ENCODE measurements at places on chromosomes 6 and 20.

DNA sequence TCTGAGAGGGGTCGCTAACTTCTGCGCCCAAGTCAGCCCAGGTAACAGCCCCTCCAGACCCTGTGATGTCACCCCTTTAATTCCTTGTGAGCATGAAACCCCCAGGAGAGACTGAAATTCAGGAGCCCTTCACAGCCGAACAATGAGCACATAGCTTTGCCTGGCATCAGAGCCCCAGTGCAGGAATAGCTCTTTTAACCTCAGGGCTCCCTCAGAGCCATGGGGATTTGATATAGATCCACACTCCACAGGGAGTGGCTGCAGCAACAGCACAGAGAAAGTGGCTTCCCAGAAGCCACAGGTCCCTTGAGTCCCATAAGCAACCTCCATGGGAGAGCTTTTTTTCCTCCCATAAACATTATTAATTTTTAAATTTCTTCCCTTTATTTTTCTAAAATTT lies 150.0 kb upstream of the MARCKS start:
- no peak for DNase-seq

DNA sequence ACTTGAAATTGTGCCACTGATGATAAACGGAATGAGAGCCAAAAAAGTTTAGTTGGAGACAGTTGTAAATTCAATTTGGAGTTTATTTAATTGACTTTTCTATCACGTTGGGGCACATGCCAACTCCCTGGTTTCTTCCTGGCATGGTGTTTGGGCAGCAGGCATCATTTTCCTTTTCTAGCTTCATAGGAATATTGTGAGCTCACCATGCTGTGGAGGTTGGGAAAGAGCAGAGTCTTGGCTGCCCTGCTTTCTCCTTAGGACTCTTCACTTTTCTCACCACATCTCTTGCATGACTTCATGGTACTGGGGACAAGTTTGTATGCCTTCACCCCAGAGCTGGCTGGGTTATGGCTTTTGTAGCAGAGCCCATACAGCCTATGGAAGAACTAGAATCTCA lies 6.4 kb downstream of the SCAND1 start:
- DNase-seq = no peak

DNA sequence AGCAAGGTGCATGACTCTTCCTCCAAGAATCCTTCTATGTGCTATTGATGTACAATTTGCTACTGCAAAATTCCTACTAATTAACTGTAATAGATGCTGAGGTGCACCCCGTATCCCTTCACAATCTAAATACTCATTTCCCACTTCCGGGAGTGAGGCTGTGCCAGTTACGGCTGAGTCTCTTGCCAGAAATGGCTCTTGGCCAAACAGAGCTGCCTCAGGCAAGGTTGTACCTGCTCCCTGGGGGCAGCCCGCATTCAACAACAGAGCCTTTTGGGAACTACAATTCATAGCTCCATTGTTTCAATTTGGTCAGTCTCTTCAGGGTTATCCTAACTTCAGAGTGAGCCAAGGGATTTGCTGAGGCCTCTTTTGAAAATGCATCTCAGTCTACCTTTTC lies 789.8 kb upstream of the MAP3K7 start:
- no peak for DNase-seq

DNA sequence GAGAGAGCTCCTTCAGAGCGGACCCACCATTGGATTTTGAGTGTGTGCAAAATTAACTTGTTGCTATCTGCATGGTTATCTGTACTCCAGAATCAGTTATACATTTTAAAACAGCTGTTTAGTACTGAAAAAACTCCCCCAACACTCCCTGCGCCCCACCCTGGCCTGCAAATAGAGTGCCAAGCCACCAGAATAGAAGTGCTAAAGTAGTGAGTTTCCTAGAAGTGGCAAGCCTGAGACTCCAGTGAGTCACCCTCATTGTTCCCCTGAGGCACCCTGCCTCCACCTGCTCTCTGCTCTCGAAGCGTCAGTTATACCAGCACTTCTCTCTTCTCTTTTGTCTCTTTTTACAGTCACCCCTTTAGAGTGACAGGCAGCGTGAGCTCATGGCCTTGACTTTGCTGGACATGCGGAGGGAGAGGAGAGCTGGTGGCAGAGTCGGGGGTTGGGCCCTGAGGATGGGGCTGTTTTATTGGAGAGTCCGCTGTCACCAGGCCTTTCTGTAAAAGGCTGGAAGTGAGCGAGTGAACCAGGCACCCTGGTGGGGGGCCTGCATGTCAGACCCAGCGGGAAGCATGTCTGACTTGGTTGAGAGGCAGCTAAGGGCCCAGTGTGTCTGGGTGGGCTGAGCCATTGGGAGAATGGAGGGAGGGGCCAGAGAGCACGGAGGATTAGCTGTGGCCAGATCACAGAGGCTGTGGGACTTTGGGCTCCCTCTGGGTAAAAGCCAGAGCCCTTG lies 10.4 kb downstream of the IGF2R start:
- no peak for DNase-seq

GRCh38 chr6:33430991-33431879 lies 11.4 kb downstream of the SYNGAP1 start:
- peak; percentile 68 for DNase-seq

GRCh38 chr6:34346175-34347119 lies 46.0 kb downstream of the NUDT3 start:
- no peak for DNase-seq

GRCh38 chr6:38182426-38182825 lies 362.9 kb downstream of the ZFAND3 start:
- no peak for DNase-seq

GRCh38 chr20:51562027-51562331 lies 19.5 kb upstream of the NFATC2 start:
- DNase-seq = no peak

- no peak for DNase-seq
These were observed 23.2 kb upstream of the AHI1 start for GRCh38 chr6:135520781-135521180.

DNA sequence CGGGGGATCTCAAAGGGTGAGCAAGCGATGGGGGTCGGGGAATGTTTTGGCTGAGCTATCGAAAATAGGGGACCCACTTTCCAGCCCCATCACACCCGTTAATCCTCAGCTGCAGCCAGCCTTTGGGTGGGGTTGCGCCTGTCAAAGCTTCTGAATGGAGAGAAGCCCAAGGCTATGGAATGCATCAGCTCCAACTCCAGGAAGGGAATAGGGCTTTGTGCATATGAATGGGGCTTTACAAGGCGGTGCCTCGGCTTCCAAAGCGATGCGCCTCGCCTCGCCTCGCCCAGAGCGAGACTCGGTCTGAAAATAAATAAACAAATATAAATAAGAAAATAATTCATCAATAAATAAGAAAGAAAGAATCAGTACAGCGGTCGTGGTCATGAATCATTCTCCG lies 751.4 kb upstream of the DEFB115 start:
- DNase-seq = no peak

DNA sequence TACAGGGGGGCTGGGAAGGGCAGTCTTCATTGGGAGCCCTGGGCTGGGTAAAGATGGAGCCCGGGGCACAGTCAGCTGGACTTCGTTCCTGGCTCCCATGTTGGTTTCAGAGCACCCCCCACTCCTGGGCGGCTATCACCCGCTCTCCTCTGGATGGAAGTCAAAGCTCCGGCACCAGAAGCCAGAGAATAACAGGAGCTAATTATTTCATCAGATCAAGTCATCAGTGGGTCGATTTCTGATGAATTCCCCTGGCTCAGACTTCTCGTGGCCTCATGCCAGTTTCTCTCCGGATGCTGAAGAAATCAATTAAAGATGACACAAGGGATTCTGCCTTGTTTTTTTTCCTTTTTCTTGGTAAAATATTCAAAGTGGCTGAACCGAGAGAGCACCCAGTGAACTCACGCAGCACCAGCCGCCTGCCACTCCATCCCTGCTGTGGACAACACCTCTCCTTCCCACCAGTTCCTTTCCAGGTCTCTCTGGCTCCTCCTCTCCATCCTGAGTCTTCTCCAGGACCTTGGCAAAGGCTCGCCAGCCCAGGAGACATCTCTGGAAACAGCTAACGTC lies 22.5 kb downstream of the SULF2 start:
- DNase-seq = no peak

DNA sequence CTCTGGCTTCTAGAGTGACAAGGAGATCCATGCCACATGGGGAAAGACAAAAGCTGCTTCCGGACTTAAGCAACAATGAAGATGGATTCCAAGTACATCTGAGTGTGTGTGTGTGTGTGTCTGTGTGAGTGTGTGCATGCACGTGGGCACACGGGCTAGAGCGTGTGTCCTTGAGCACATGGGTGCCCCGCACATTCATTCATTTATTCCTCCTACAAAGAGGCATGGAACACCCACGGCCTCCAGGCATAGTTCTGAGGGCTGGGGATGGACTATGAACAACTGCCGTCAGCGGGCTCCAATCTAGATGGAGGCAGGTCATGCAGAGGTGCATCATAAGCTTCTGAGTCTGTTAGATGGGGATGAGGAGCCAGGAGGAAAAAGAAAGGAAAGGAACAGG lies 49.1 kb downstream of the GRM4 start:
- no peak for DNase-seq

- DNase-seq = no peak
These were observed 9.4 kb downstream of the SERPINB6 start for GRCh38 chr6:2962004-2962403.

DNA sequence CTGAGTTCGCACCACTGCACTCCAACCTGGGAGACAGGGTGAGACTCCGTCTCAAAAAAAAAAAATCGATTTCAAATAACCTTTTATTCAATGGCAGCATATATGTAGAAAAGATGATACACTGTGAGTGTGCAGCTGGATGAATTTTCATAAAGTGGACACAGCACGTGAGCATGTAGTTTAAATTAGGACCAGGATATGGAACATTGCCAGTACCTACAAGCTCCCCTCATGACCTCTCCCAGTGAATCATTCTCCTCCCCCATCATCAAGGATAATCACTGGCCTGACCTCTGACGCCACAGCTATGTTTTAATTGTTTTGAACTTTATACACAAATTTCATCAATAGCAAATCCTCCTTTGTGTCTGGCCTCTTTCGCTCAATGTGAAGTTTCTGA lies 53.8 kb upstream of the HDAC2 start:
- no peak for DNase-seq

DNA sequence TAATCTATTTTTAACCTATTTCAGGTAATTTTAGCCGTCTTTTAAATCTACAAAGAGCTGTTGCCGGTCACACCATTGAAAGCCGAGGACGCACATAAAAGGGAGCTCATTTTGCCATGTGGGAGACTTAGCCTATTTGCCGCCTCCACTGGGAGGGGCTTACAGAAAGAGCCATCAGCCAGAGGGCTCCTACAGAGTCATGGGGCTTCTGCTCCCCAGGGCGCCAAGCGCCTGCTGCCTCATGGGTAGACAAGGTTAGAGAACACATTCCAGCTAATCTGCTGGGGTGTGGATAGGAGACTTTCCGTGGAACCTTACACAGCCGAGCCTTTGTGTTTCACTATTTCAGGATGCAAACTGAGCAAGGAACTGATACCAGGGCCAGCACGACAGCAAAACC lies 12.6 kb downstream of the PCMTD2 start:
- no peak for DNase-seq

- no peak for DNase-seq
These were observed 549.4 kb downstream of the COL12A1 start for GRCh38 chr6:74656453-74656852.
